ENCODE measurements at places on chromosomes 7 and 10.

GRCh38 chr10:114408112-114408967 is 4.0 kb upstream of the AFAP1L2 start:
- DNase-seq, result no peak

DNA sequence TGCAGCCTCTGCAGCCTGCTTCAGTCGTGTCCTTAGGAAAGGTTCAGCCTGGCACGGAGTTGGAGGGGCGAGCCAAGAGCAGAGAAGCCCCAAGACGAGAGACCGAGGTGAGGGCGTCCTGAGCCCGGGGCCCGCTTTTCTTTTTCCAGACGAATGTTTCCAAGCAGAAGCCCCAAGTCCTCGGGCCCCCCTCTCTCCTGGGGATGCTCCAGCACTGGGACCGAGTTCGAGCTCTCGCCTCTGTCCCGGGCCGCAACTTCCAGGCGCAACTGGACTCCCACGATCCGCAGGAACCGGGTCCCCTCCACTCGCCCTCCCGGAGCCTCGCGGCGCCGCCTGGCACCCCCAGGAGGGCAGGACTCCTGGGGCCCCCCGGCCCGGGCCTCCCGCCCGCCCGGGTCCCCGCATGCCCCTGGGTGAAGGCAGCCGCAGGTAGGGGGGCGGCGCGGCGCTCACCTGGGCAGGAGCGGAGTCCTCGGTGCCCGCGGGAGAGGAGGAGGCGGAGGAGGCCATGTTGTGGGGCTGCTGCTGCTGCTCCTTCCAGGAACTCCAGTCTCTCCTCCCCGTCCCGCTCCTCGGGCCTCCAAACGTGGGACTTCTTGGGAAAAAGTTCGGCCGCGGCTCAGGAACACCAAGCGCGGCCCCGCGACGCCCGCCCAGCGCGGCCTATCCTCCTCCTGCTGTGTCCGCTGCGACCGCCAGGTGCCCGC is 45.3 kb upstream of the CDK1 start:
- peak; percentile 38 for DNase-seq

DNA sequence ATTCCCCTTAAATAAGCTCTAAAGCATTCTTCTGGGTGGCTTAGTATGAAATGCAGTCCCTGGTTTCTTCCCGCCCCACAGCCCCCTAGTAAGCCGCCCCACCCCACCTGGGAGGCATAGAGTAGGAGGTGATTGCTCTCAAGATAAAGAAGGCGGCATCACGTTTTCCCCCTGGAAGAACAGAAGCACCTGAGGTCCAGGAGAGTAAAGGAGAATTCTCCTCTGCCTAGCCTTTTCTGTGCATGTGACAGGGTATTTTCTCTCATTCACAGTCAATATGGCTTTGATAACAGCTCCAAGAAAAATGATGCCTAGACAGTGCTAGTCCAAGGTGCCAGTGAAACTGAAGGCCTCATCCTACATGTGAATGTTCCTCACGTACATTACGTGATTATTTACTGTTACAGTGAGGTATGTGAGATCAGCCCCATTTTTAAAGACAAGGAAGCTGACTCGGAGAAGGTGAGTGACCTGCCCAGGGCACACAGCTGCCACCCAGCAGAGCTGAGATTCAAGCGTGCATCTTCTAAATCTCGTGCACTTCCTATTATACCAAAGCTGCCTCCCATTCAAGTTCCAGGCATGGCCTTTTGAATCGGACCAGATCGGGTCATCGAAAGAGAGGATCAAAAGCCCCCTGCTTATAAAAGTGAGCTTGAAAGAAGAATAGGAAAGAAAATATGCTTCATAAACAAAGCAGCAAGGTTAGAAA is 59.4 kb downstream of the FAM171A1 start:
- no peak for DNase-seq

GRCh38 chr10:123272171-123272570 is 118.0 kb downstream of the BUB3 start:
- DNase-seq, result no peak

DNA sequence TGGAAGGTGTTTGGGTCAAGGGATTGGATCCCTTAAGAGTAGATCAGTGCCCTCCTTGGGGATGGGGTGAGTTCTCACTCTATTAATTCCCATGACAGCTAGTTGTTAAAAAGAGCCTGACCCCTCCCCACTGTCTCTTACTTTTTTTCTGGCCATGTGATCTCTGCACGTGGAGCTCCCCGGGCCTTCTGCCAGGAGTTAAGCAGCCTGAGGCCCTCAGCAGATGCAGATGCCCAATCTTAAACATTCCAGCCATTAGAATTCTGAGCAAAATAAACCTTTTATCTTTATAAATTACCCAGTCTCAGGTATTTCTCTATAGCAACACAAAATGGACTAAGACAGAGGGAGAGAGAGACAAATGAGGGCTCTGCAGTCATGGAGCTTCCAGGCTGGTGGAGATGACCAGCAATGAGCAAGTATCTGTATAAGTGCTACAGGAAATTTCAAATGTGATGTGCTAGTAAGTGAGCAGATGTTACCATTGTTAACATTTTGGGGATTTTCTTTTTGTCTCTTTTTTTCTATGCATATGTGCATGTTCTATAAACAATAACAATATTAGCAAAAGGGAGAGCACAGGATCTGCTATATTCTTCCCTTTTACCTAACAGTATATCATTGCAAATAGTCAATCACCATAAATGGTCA is 26.7 kb downstream of the PLPP4 start:
- no peak for DNase-seq

DNA sequence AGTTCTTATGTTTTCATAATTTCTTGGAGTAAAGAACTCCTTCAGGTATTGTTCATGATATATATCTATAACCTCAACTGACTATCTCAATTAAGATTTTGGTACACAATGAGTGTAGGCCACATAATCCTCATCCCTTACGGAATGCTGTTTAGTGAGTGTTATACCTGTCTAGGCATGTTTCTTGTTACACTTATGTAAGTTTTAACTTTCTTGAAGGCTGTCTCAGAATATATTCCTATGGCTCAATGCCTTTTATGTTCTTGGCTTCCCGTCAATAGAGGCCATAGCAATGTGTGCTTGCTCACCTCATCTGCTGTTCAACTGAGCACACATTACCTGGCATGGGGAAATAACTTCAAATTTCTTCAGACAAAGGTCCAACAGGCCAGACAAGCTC is 185.1 kb downstream of the CTTNBP2 start:
- DNase-seq, result no peak

DNA sequence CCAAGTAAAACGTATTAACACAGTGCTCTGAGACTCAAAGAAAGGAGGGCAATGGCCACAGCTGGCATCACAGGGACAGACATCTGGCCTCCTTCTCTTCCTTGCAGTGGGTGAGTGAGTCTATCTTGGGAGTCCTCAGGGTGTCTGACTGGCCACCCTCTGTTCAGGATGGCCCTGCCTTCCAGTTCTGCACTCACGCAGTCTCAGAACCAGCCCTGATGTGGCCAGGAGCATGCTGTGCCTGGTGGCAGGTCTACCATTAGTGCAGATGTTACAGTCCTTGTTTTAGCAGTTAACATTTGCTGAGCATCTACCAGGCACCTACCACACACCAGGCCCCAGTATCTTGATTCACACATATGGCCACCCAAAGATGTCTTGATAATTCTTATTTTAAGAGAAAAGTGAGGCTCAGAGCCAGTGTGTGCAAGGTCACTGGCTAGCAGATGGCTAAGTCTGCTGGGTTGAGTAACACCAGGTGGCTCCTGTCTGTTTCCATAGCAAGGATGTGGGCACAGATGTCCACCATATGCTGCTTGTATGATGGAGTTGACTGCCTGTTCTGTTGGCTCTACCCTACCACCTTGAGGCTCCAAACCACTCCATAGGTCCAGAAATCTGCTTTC is 23.2 kb upstream of the ARHGAP22 start:
- DNase-seq, result no peak

GRCh38 chr7:109983618-109984017 is 1107.3 kb upstream of the LRRN3 start:
- no peak for DNase-seq

DNA sequence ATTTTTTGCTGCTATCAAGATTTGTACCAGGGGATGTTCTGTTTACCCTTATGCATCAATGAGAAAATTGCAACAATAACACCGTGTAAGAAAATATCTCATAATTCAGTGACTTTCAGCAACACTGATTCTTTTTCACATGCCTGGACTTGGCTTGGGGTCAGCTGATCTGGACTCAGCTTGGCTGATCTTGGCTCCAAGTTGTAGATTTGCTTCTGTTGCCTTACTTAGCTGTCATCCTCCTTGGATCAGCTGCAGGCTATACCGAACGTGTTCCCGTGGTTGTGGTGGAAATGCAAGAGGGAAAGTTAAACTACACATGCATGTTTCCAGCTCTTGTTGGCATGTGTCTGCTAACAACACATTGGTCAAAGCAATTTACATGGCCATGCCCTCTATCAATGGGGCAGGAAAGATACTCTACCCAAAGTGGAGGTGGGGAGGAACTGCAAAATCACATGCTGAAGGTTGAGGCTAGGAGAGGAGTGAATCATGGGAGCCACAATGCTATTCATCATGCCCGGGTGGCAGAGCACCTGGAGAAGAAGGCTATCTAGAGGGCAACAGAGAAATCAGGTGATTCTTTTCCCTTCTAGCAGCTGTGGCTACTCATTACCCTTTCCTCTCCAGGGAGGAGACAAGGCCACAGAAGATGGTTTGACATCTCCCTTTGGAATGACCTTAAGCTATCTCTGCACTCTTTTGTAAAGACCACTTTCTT is 1276.3 kb upstream of the AUTS2 start:
- DNase-seq, result no peak
